Foreskin fibroblast (primary cell): ENCODE measurements at places on chromosomes 4 and X.

- DNase-seq = peak; percentile 96
These were observed 2.5 kb upstream of the PDGFRA start for GRCh38 chr4:54226404-54227255.

DNA sequence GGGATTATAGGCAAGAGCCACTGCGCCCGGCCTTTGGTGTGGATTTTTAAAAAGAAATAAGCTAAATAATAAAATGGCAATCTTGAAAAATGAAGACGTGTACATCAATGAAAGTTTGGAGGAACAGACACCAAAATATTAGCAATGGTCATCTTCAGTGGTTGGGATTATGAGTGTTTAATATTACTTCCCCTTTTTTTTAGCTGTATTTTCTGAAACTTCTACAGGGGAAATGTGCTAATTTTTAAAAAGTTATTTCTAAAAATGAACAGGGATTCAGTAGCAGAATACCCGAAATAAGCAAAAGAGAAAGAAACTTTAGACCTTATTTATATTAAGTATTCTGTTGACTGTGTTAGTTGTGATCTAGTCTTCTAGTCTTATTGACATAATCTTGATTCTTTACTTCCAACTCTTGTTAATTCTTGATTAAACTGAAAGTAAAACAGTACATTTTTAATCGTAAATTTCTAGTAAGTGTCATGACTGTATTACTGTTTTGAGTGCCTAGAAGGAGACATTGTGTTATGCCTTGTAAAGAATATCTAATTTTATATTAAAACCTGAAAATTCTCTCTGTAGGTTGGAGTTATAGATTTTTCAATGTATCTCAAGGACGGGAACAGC is 51.3 kb downstream of the RUFY3 start:
- no peak for DNase-seq

- DNase-seq = peak; percentile 52
These were observed 38.2 kb downstream of the FHL1 start for GRCh38 chrX:136185401-136186022.

DNA sequence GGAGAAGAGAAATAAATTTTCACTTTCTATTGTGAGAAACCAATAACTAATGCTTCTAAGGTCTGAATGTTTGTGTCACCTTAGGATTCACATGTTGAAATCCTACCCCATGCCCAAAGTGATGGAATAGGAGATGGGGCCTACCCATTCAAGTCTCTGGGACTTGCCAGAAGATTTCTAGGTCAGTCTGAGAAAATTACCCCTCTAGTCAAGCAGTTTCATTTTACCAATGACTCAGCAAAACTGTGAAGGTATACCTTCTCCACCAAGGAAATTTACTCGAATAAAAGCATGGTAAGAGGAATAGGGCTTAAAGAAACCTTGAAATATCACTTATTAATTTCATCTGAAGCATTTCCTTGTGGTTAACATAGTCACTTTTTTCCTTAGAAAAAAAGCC is 23.5 kb upstream of the PAPSS1 start:
- DNase-seq = no peak

DNA sequence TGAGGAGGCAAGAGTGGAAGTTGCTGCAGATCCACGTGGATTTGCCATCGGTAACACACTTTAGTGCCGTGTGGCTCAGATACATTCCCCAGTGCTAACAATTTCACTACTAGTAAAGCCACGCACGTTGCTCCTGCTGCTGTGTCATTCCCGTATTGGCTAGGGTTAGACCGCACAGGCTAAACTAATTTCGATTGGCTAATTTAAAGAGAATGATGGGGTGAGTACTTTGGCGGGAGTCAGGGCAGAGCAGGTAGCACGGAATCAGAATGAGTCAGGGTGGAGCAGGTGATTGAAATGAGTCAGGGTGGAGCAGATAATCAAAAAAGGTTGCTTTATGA is 1337.5 kb downstream of the FSTL5 start:
- DNase-seq = no peak

DNA sequence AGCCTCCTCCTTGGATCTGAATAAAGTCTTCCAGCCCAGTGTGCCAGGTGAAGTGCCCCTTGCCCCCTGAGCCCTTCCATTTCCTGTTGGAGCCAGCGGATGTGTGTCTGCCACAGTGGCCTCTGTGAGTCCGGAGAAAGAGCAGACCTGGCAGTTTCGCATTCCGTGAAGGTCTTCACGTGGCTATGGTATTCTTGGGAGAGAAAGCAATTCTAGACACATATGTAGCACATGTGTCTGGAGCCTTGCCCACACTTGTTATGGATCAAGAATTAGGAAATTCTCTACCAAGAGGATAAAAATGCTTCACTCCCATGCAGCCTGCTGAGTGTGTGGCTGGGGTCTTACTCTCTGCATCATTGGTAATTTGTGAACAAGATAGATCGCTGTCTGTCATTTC is 130.9 kb downstream of the REPS2 start:
- peak; percentile 62 for DNase-seq

GRCh38 chr4:93649828-93650227 is 178.7 kb upstream of the ATOH1 start:
- no peak for DNase-seq
